Activated CD8-positive, alpha-beta T cell treated with anti-CD3 and anti-CD28 coated beads, Interleukin-2, amount 10 ng/mL, durations not matched to agents 7 days and 5 days (primary cell): ENCODE measurements at places on chromosomes 11 and 22.

- DNase-seq = peak; percentile 68
Measured at GRCh38 chr22:28822930-28823551, 22.7 kb upstream of the XBP1 start.

- DNase-seq = no peak
Measured at GRCh38 chr11:103380031-103380430, 270.8 kb downstream of the DYNC2H1 start.

DNA sequence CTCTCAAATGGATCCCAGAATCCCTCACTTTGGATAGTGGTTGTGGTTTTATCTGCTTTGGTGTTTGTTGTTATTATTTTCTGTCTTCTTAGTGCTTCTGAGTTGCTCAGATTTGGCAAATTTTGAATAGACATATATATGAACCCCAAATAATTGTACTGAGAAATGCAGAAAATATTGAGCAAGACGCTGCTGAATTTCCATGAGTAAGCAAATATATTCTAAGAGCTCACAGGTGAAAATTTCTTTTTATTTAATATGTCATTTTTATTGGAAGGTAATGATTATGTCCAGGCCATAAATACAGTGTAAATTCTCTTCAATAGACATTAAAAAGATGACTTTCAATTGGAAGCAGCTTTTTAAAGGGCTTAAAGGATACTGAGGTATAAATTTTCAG lies 152.1 kb downstream of the FAT3 start:
- no peak for DNase-seq

DNA sequence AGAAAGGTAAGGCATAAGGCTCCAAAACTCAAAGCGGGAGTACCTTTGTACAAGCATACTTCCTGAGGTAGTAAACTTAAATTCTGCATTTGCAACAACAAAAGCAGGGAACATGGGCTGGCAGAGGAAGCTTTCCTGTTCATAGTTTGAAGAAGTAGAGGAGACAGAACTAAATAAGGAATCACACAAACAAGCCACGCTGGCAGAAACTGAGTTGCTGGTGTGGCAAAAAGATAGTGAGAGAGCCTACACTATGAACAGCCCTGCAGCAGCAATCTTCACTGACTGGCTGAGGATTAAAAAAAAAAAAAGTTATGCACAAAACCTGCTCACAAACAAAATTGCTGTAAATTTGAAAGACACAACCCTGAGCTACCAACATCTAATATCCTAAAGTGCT lies 46.5 kb downstream of the FCHSD2 start:
- no peak for DNase-seq

DNA sequence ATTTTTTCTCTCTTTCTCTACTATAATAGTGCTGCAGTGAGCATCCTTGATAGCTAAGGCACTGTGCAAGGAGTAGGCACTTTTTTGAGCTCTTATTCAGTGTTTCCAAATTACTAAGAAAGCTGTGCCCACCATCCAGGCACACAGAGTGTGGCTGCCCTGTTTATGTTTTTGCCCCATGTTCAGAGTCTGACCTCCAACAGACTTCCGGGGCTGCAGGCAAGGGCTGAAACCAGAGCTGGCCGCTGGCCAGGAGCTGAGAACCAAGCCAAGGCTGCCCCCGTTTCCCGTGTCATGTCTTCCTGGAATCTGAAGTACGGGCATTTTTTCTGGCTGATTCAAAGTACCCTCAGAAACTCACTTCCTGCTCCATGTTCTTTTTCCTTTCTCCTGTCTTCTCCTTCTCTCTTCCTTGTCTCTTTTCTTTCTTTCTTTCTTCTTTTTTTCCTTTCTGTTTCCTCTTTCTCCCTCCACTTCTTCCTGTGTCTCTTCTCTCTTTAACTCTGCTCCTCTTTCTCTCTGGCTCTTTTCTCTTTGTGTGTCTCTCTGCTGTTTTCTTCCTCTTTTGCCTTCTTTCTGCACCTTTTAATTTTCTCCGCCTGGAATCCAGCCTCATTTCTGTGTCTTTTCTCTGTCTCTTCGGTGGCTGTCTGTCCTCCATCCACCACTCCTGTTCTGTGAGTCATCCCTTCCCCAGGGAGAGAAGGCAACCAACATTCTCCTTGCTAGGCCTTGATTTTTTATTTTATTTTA lies 17.0 kb upstream of the KCTD14 start:
- peak; percentile 39 for DNase-seq

DNA sequence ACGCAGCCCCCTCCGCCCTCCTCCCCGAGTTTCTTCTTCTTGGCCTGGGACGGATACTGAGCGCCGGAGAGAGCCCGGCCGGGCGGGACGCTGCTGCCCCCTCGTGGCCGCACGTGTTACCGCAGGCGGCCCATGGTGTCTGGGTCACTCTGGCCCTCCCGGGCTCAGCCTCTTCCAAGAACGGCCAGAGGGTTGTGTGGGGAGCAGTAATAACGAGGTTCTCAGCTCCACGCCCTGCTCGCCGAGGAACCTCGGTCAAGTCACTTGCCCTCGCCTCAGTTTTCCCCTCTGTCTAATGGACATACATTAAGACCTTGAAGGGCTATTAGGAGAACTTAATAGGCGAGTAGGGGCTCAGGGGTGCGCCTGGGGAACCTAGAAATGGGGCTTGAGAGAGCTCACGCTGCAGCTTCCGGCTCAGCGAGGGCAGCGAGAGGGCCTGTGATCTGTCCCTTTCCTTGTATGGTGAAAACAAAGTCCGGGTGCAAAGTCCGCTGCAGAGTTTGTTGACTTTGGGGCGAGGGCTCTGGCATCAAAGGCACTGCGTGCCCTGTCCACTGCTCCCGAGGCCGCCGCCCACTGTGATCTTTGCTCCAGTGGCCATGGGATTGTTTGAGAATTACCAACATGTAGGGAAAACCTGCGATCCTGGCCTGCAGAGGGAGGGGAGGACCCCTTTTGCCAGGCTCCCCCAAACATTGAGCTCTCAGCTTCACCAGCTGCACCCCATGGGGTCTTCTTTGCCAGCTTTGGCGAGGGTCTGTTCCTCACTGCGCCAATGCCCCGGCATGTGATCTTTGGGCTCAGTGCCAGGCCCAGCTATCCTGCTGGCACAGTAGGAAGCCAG lies 14.4 kb upstream of the LRP5 start:
- DNase-seq = peak; percentile 79

GRCh38 chr22:49619301-49619700 lies 208.4 kb downstream of the BRD1 start:
- no peak for DNase-seq

DNA sequence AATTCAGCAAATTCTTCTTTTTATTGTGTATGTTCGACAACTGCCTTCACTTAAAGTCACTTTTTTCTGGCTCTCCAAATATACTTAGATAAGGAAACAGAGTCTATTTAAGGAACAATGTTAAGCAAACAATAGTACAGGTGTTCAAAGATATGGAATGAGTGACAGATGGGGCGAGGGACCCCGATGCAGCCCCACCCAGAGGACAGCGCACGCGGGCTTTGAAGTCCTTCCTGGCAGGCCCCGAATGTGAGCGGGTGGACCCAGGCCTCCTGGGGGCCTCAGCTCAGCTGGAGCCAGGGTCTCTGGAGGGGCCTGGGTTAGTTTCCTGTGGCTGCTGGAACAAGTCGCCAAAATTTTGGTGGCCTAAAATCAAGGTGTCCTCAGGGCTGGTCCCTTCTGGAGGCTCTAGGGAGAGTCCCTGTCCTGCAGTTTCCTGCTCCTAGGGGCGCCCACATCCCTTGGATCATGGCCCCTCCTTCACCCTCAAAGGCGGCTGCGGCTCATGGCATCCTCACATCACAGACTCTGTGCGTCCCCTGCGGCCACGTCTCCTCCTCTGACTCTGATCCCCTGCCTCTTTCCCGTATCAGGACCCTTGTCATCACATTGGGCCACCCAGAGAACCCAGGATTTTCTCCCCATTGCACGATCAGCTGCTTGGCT lies 40.6 kb upstream of the KCNQ1OT1 start:
- DNase-seq = no peak

DNA sequence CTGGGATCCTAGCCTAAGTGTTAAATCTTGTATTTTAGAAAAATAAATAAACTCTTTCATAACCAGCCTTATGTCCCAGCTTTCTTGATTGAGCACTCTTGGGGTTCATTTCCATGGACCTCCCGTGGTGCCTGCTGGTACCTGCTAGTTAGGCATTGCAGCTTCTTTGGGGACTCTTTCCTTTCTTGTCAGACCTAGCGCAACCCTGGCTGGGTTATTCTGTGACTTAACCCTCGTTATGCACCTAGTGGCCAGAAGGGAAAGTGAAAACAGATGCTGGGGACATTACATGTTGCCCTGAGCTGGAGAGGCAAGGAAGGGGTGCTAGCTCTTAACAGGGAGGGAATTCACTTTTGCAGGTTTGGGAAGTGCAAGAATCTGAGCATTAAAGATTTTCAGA lies 46.8 kb downstream of the APIP start:
- DNase-seq = no peak

DNA sequence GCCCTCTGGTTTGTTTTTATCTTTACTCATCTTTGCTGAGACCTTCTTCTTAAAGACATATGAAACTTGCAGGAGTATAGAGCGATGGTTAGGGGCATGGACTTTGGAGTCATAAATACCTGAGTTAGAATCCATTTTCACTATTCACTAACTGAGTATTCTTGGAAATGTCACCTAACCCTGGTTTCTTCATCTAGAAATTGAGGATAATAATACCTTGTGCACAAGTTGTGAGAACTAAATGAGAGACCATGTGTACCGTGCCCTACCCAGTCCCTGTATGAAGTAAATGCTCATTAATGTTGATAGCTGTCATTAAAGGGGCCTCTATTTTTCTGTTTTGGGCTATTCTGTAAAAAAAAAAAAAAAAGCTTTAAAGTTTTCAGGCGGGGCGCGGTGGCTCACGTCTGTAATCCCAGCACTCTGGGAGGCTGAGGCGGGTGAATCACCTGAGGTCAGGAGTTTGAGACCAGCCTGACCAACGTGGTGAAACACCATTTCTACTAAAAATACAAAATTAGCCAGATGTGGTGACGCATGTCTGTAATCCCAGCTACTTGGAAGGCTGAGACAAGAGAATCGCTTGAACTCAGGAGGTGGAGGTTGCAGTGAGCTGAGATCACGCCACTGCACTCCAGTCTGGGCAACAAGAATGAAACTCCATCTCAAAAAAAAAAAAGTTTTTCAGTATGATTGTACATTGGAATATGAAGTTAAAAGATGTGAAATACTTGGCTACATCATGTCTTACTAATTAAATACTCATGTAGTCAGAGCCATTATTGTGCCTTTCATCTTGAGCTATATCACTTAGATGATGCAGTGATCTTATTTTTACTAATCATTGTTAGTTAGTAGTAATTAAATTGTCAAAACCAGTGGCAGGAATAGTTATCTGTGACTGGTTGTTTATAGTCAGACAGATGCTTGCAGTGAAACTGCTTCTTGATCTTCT lies 95.0 kb downstream of the AMOTL1 start:
- no peak for DNase-seq

- no peak for DNase-seq
Measured at GRCh38 chr11:94757037-94757735, 11.0 kb upstream of the AMOTL1 start.

DNA sequence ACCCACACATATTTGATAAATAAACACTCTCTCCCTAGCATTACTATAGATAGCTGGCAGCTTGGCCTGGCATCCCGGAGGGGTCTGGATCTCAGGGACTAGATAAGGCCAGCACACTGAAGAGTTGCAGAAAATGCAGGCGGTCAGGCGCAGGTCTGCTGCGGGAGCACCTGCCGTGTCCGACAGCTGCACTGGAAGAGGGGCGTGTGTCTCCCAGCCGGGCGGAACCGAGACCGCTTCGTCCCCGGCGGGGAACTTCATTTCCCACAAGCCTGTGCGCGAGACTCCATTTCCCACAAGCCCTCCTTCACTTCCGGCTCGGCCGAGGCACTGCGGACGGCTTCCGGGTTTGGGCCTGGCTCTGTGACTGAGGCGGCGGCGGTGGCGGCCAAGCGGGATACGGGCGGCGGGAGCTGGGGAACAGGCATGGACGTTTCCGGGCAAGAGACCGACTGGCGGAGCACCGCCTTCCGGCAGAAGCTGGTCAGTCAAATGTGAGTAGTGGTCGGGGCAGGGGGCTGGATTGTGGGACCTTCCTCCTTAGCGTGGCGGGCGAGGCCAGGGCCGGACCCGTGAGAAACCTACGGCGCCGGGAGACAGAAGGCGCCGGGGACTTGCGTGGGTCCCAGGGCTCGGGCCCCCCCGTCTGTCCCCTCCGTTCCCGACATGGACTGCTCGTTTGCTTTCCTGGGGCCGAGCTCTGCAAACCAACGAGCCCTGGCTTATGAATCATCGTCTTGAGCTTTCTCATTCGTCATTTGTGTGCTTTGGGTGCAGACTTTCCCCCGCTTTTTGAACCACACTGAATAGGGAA lies at the start of gene MED15:
Gene MED15 (plus strand): TSS at position 358 of the 814 bp plus-strand sequence. CDS start 69 bp downstream, at position 427.
- DNase-seq = peak; percentile 95

DNA sequence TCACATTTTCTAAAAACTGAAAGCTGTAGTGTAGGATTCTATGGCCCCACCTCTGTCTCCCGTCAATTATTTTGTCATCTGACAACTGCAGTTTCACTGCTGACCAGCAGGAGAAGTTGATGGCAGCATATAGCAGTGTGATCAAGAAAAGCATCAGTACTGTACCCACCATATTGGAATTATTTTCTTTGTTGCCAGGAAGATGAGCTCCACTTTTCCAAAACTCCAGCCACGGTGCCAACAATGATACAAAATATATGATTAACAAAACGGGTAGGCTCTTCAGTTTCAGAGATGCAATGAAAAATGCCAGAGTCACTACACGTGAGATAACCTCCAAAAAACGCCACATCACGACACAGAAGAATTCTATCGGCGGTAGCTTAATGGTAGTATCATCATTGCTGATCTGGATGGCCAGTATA lies 41.3 kb downstream of the XKR3 start:
- DNase-seq = peak; percentile 22

DNA sequence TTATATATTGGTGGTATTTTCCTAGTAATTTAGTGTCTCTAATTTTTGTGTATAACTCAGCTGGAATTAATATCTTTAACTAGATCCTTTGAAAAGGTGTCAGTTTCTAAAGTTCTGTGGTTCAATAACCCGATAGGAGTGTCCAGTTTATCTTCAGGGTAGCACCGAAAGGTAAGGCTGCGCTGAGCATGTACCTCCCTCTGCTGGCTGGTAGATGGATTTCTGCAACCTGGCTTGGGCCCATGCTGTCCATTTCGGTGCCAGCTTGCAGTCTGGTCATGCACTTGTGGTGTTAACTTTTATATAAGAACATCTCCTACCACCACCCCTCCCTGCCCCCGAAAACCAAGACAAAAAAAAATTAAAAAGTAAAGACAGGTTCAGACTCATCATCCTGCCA lies 24.7 kb downstream of the EXT2 start:
- no peak for DNase-seq

- no peak for DNase-seq
Measured at GRCh38 chr11:12901272-12901671, 107.8 kb upstream of the RASSF10 start.

GRCh38 chr22:24178021-24178431 lies 3.3 kb upstream of the SUSD2 start:
- DNase-seq = no peak
